ENCODE measurements at places on chromosomes 7 and 10. TPM values are rescaled to one million over a fixed set of nuclear protein-coding genes. Genes with fewer than 3 reads are reported as not detected.

DNA sequence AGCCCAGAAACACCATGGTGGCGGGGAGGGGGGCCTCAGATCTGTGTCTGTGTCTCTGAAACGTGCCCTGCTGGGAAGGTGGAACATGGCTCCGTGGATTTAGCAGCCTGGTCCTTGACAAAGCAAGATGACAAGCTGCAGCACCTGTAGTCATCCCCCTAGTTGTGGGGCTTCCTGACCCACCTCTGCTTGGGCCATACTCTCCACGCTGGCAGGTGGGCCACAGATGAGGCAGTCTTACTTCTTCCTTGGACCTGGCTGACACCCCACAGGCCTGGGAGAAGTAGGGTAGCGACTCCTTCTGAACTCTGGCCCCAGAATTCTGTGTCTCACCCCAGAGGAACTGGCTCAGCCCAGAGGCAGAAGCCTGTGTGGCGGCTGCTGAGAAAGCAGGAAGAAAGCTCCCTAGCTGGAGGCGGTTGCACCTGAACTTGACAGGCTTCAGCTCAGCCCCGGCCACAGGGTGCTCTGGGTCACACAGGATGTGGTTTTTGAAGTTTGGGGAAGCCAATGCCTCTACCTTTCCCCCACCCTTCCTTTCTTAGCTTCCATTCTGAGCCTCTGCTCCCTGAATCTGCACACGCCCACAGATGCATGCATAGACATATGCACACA lies 113.9 kb downstream of the ABLIM1 start:
- no peak for DNase-seq

GRCh38 chr10:5343561-5343960 lies 21.2 kb upstream of the UCN3 start:
- peak; percentile 61 for DNase-seq

DNA sequence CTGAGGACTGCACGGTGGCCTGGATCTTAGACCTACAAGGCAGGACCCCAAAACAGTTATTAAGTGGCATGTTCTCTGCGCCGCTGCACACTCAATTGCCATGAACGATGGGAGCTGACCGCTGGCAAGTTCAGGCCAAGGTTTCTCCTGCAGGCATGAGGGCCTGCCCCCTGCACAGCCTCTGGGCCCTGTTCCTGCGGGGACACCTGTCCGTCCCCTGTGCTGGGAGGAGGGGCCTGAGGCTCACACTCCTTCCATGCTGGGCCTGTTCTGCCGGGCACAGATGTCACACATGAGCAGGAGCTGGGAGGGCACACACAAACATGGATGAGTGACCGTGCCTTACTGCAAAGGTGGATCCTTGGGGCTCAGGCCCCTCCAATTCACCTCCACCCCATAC lies 90.0 kb downstream of the PTPRN2 start:
- no peak for DNase-seq

DENND2A gene
- total RNA-seq: 0.77 TPM

TMEM236 gene
- 0.04 TPM for total RNA-seq

GRCh38 chr7:16930946-16931345 lies 49.2 kb upstream of the AGR3 start:
- no peak for DNase-seq

AKR1C4 gene
- total RNA-seq: not detected

SPAM1 gene
- not detected for total RNA-seq

GRCh38 chr10:78706256-78706655 lies 362.5 kb upstream of the ZMIZ1 start:
- no peak for DNase-seq

DNA sequence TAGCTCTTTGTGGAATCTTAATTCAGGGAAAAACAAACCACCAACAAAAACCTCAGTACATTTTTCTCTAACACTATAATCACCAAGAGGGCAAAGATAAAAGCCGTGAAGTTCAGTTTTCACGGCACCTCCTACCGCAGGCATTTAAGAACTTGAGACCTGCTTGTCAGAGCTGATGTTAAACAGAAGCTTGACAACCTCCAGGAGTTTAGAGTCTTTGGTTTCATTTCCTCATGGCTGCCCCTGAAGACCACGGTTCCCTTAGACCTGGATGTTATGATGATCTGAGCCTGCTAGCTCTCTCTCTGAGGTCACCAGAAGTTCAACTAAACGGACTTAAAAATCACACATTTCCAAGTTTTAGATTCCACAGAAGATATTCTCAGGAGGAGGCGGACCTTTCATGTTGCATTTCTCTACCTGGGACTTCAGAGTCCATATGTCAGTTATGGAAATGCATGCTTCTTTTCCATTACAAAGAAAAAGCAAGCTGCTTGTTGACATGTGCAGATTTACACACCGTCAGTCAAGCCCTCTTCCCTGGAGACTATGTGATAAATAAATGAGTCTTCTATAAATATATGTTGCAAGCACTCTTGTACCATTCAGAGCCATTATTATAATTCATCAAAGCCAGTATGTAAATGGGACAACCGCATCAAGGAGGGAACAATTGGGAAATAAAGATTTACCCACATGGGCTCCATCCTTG lies 258.0 kb downstream of the GFRA1 start:
- peak; percentile 18 for DNase-seq

CPA2 gene
- not detected for total RNA-seq

All from H4 (cell line).